Activated T-helper 17 cell treated with anti-CD3 and anti-CD28 coated beads, Interleukin-2, amount 50 U/mL, for 72 hours (primary cell): ENCODE measurements at places on chromosomes 6 and 20.

DNA sequence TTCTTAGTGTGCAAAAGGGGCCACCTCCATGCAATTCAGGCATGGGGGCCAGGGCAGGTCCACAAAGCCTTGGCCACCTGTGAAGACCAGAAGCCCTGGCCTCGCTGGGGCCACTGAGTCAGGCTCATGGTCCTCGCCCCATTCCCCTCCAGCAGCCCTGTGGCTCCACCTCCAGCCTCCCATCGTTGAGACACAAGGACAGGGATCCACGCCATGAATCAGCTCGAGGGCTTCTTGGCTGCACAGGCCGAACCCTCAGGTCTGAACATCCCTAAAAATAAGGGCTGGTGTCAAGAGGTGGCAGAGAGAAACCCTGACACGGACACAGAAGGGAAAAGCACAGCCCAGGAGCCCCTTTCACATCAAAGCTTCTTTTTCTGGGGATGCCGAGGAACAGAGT lies 68.6 kb upstream of the QKI start:
- H3K27ac ChIP-seq: no peak overlapping the region
- H3K36me3 ChIP-seq: no peaks in the 10 kb centered on the region
- H3K4me3 ChIP-seq: no peak overlapping the region
- no peaks in the 10 kb centered on the region for H3K4me1 ChIP-seq

GRCh38 chr6:45922728-45923351 lies 92.8 kb downstream of the CLIC5 start:
- peak; percentile 15 for ATAC-seq
- peak overlapping the region; percentile 77 for H3K4me3 ChIP-seq
- peaks cover 43% of the 10 kb centered on the region for H3K4me1 ChIP-seq
- peak overlapping the region; percentile 99 for H3K27ac ChIP-seq

DNA sequence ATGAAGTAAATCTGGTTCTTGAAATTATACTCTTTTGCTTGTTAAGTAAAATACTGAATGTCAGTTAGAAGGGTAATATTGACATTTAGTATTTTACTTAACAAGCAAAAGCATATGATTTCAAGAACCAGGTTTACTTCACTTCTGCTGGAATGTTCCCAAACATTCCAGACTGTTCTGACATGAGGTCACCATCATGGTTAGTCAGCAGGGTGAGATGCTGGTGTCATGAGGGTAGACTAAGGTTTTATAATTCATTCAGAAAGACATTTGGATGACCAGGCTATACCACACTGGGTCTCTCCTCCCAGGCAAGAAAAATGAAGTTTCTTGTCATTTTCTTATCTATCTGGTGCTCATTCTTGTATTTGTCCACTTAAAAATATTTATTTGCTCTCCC lies 414.4 kb upstream of the MMS22L start:
- no peak for ATAC-seq
- H3K36me3 ChIP-seq: no peaks in the 10 kb centered on the region
- no peaks in the 10 kb centered on the region for H3K27me3 ChIP-seq
- H3K4me3 ChIP-seq: no peak overlapping the region
- no peak overlapping the region for H3K27ac ChIP-seq

DNA sequence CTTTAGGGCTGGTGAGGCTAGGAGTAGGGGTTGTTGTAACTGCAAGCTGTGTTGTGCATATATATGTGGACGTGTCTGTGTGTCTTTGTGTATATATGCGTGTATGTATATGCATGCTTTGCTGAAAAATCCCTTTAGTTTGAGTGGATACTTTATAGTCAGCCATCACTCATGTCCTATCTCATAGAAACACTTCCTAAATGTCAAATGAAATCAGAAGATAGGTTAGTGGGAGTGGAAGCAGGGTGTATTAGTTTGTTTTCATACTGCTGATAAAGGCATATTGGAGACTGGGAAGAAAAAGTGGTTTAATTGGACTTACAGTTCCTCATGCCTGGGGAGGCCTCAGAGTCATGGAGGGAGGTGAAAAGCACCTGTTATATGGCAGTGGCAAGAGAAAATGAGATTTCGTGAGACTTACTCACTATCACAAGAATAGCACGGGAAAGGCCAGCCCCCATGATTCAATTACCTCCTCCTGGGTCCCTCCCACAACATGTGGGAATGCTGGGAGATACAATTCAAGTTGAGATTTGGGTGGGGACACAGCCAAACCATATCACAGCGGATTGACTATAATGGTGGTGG lies 131.1 kb downstream of the JARID2 start:
- peaks cover 18% of the 10 kb centered on the region for H3K4me1 ChIP-seq
- peaks cover 11% of the 10 kb centered on the region for H3K36me3 ChIP-seq
- no peak overlapping the region for H3K4me3 ChIP-seq
- peak overlapping the region; percentile 73 for H3K27ac ChIP-seq
- no peaks in the 10 kb centered on the region for H3K27me3 ChIP-seq

GRCh38 chr6:41258196-41258493 lies 28.3 kb downstream of the TREM1 start:
- peaks cover 3% of the 10 kb centered on the region for H3K4me1 ChIP-seq
- no peaks in the 10 kb centered on the region for H3K27me3 ChIP-seq
- ATAC-seq: no peak
- no peaks in the 10 kb centered on the region for H3K36me3 ChIP-seq

GRCh38 chr6:3766214-3766613 lies 14.7 kb upstream of the PXDC1 start:
- H3K27ac ChIP-seq: no peak overlapping the region
- no peak for ATAC-seq
- peaks cover 12% of the 10 kb centered on the region for H3K27me3 ChIP-seq
- no peaks in the 10 kb centered on the region for H3K36me3 ChIP-seq

- no peaks in the 10 kb centered on the region for H3K36me3 ChIP-seq
- ATAC-seq: no peak
- no peak overlapping the region for H3K4me3 ChIP-seq
- no peaks in the 10 kb centered on the region for H3K4me1 ChIP-seq
- H3K27me3 ChIP-seq: peaks cover 9% of the 10 kb centered on the region
- H3K27ac ChIP-seq: no peak overlapping the region
Measured at GRCh38 chr20:47694021-47694818, 91.1 kb downstream of the SULF2 start.

- peaks cover 90% of the 10 kb centered on the region for H3K36me3 ChIP-seq
- peaks cover 35% of the 10 kb centered on the region for H3K4me1 ChIP-seq
- ATAC-seq: no peak
Measured at GRCh38 chr6:12022953-12023388, 10.9 kb downstream of the HIVEP1 start.

DNA sequence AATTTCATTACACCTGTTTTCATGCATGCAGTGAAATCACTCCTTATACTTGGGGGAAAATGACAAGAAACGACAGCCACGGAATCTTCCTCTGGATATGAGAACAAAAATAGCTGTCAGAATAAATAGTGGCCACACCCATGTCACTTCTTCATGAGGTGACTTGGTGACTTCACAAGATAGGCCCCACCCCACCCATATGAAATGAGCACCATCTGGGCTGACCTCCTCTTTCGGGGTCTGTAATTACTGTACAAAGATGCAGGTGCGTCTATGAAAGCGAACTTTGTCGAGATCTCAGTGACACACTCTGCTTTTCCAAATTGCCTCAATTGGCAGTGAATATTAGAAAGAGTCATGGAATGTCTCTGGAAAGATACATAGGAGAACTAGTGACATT lies 184.2 kb upstream of the CCN2 start:
- ATAC-seq: no peak
- no peaks in the 10 kb centered on the region for H3K36me3 ChIP-seq
- no peaks in the 10 kb centered on the region for H3K4me1 ChIP-seq
- H3K4me3 ChIP-seq: no peak overlapping the region
- H3K27me3 ChIP-seq: peaks cover 15% of the 10 kb centered on the region
- H3K27ac ChIP-seq: no peak overlapping the region

DNA sequence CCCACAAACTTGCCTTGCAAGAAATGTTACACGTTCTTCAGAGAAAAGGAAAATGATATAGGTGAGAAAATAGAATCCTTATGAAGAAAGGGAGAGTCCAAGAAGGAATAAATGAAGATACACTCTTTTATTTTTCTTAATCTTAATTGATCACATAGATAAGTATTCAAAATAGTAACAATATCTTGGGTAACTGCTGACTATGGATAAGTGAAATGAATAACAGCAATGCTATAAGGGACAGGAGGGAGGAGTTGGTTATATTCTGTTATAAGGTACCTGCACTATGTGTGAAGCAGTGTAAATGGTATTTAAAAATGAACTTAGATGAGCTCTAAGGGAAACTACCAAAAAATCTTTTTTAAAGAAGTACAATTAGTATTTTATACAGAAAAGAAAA lies 38.3 kb downstream of the RANBP9 start:
- ATAC-seq: no peak
- peaks cover 21% of the 10 kb centered on the region for H3K36me3 ChIP-seq
- H3K27ac ChIP-seq: peak overlapping the region; percentile 51
- H3K4me3 ChIP-seq: peak overlapping the region; percentile 19
- peaks cover 49% of the 10 kb centered on the region for H3K4me1 ChIP-seq
- H3K27me3 ChIP-seq: no peaks in the 10 kb centered on the region

- H3K4me3 ChIP-seq: peak overlapping the region; percentile 76
- peaks cover 3% of the 10 kb centered on the region for H3K27me3 ChIP-seq
- no peaks in the 10 kb centered on the region for H3K36me3 ChIP-seq
- H3K4me1 ChIP-seq: peaks cover 8% of the 10 kb centered on the region
- peak overlapping the region; percentile 87 for H3K27ac ChIP-seq
Measured at GRCh38 chr20:4038047-4038459, 22.7 kb upstream of the RNF24 start.

GRCh38 chr20:9615766-9616454 lies 101.5 kb downstream of the LAMP5 start:
- no peak overlapping the region for H3K27ac ChIP-seq
- H3K4me1 ChIP-seq: no peaks in the 10 kb centered on the region
- no peak for ATAC-seq
- H3K36me3 ChIP-seq: no peaks in the 10 kb centered on the region

GRCh38 chr20:53343448-53343847 lies 250.2 kb downstream of the ZNF217 start:
- peaks cover 6% of the 10 kb centered on the region for H3K36me3 ChIP-seq
- no peaks in the 10 kb centered on the region for H3K4me1 ChIP-seq
- no peak for ATAC-seq
- no peak overlapping the region for H3K27ac ChIP-seq
- H3K27me3 ChIP-seq: no peaks in the 10 kb centered on the region
- H3K4me3 ChIP-seq: no peak overlapping the region

- H3K27me3 ChIP-seq: no peaks in the 10 kb centered on the region
- no peak overlapping the region for H3K4me3 ChIP-seq
- no peak for ATAC-seq
- no peaks in the 10 kb centered on the region for H3K4me1 ChIP-seq
Measured at GRCh38 chr6:164370773-164371172, 938.6 kb downstream of the C6orf118 start.

DNA sequence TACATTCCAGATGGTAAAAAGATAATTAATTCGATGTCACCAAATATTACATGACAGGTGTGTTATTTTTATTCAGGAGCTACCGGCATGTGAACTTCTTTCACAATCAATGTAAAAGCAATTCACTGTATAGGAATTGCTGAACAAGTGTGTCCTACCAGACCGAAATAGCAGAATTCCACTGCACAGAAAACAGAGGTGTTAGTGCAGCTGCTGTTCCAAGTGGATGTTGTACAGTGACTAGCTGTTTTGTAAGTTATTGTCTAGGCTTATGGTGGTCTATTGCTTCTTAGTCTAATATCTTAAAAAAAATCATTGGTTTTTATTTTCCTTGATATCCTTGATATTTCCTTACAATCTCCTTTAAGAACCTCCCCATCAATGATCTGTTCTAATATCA lies 107.4 kb downstream of the COL19A1 start:
- no peak for ATAC-seq
- H3K36me3 ChIP-seq: no peaks in the 10 kb centered on the region
- no peak overlapping the region for H3K27ac ChIP-seq
- H3K27me3 ChIP-seq: peaks cover 4% of the 10 kb centered on the region

DNA sequence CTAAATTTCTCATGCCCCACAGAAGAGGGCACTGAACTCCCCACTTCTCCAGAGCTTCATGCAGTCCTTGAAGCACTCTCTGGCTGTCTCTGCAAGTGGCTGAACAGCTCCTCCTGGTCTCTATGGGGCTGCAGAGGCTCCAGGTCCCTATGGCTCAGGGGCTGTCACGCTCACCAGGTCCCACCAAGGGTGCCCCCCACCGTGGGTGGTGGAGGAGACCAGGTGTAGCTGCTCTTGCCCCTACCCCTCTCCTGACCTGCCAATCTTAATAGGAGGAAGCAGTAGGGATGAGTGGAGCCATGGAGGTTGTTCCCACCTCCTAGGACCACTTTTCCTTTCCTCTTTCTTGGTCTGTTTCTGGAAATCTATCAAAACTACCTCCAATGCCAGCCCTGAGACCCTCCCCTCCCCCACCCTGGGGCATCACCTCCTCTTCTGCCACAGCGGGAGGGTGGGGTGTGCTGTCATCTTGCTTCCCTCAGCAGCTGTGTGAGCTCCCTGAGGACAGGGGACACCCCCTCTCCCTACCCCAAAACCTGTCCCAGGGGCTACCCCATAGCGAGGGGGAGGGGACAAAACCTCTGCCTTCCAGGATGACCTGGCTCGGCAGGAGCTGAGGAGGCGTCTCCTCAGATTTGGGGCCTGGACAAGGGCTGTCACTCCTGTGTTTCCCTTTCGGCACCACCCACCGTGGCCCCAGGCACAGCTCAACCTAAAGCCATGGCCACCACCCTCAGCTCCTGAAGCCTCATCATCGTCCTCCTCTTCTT lies 12.0 kb upstream of the RAET1E start:
- H3K27ac ChIP-seq: no peak overlapping the region
- no peak for ATAC-seq
- no peak overlapping the region for H3K4me3 ChIP-seq
- no peaks in the 10 kb centered on the region for H3K4me1 ChIP-seq

GRCh38 chr20:32535953-32536823 lies 48.9 kb downstream of the NOL4L start:
- peaks cover 13% of the 10 kb centered on the region for H3K36me3 ChIP-seq
- peaks cover 50% of the 10 kb centered on the region for H3K4me1 ChIP-seq
- H3K27ac ChIP-seq: peak overlapping the region; percentile 91
- H3K27me3 ChIP-seq: no peaks in the 10 kb centered on the region
- peak; percentile 51 for ATAC-seq

DNA sequence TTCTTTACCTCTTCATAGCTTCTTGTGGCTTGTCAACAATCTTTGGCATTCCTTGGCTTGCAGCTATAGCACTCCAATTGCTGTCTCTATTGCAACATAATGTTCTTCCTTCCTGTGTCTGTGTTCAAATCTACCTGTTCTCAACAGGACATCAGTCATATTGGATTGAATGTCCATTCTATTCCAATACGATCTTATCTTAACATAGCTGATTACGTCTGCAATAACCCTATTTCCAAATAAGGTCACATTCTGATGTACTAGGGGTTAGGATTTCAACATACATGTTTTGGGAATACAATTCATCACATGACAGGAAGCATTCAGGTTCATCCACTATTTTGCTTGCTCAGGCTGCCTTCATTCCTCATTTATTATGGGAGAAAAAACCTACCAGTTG lies 684.4 kb upstream of the CITED2 start:
- no peak for ATAC-seq
- H3K4me3 ChIP-seq: no peak overlapping the region
- no peak overlapping the region for H3K27ac ChIP-seq
- H3K27me3 ChIP-seq: peaks cover 19% of the 10 kb centered on the region
- H3K36me3 ChIP-seq: no peaks in the 10 kb centered on the region
- H3K4me1 ChIP-seq: no peaks in the 10 kb centered on the region

GRCh38 chr6:84687431-84687830 lies 77.0 kb downstream of the TBX18 start:
- no peaks in the 10 kb centered on the region for H3K27me3 ChIP-seq
- ATAC-seq: no peak
- H3K36me3 ChIP-seq: no peaks in the 10 kb centered on the region
- no peak overlapping the region for H3K4me3 ChIP-seq
